SW480 (cell line): ENCODE measurements at places on chromosomes 3 and 15.

DNA sequence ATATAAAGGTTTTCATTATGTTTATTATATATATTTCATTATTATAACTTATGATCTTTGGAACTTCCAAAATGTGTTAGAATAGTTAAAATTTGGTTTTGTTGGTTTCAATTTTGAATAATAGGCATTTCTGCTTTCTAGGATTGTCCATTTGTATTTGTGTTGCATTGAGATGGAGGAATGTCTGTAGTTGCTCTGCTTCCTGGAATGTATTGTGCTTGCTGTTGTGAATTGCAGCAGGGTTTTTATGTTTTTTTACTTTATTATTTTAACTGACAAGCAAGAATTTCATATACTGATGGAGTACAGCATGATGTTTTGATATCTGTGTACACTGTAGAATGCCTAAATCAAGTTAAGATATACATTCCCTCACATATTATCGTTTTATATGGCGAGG is 247.4 kb downstream of the XXYLT1 start:
- DNase-seq: no peak

DNA sequence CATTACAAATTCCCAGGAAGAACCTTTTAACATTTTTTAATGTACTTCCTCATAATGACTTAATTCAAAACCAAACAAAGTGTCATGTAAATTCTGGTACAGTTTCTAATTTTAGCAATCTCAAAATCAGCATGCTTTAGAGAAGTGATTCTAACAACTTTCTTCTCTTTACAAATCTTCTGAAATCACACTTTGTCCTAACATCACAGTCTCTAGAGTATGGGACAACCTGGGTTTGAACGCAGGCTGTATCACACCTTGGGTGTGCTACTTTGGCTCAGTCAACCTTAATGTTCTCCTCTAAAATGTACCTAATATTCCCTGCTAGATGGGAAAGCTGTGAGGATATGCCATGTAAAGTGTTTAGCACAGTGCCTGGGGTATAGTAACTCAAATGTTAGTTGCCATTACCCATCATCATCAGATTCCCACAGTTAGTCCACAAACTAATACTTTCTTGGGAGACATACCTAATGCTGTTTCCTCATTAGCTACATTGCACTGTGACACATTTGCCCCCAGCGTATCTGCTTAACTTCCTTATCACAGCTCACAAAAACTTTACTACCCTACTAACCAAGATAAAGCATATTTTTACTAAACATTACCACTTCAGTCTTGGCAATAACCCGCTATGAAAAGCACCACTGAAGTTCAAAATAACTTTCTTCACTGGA is 3.1 kb downstream of the TSPAN3 start:
- DNase-seq: no peak

DNA sequence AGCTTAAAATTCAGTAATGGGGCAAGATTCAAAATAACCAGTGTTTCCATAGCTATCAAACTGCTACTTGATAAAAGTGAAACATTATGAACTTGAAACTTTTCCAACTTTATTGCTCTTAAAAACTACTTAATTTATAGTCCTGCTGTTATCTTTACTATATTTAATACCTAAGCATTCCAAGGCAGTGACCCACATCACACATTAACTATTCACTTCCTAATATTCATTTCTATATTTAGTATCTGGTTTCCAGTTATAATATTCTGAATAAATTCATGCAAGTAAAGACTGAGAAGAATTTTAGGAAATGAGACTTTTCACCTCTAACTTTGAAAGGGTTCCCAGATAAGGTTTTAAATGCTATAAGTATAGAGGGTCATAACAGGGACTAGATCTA is 64.9 kb downstream of the UACA start:
- no peak for DNase-seq

DNA sequence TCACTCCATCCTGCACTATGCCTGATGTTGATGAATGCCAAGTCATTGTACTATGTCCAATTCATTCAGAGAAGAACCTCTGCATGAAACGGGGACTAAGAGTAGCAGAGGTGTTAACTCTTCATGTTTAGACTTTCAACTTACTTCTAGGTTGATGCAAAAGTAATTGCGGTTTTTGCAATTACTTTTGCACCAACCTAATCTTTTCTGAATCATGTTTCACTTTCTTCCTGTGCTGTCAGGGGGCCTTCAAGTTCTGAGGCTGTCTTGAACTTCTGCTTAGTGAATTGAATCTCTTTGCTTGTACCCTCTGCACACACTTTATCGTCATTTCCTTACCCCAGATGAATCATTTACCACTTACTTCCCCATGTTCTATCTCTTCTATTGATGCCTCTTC is 636.2 kb downstream of the NAALADL2 start:
- DNase-seq: no peak

DNA sequence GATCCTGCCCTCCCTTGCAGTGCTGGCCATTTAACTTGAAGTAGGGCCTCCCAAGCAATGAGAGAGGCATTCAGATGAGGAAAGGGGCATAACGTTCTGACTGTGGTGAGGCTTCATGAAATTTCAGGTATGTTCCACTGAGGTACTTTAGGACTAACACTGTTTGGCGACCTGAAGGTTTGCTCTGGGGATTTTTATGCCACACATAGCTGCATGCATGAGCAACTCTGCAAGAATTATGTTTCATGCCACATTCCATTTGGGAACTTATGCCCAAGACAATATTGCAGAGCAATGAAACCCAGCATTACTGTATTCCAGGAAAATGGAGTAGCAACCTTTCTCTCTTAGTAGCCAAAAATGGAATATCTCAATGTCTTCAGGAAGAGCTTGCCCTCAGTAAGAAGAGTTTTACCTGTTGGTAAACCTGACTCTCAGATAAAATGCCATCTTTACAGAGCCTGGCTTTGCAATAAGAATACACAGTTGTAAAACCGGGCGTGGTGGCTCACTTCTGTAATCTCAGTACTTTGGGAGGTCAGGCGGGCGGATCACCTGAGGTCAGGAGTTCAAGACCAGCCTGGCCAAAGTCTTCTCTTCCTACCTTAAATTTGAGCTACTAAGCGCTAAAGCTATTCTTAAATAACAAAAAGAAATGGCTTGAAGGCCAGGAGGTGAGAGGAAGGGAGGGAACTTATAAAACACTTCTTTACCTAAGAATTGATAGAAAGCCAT is 16.7 kb upstream of the TBL1XR1 start:
- DNase-seq: no peak

DNA sequence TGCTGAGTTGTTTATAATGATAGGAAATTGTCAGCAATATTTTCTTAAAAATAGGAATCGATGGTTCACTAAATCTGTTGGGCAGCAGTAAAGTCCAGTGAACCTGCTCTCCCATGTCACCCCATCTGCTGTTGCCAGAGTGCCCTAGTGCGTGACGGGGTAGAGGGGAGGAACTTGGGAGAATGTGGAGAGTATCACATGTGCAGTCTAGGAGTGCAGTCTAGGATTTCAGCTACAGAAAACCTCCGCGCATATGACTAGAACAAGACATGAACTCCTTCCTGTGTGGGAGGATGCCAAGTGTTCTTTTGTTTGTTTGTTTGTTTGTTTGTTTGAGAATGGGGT is 74.6 kb upstream of the ACAD9 start:
- no peak for DNase-seq

DNA sequence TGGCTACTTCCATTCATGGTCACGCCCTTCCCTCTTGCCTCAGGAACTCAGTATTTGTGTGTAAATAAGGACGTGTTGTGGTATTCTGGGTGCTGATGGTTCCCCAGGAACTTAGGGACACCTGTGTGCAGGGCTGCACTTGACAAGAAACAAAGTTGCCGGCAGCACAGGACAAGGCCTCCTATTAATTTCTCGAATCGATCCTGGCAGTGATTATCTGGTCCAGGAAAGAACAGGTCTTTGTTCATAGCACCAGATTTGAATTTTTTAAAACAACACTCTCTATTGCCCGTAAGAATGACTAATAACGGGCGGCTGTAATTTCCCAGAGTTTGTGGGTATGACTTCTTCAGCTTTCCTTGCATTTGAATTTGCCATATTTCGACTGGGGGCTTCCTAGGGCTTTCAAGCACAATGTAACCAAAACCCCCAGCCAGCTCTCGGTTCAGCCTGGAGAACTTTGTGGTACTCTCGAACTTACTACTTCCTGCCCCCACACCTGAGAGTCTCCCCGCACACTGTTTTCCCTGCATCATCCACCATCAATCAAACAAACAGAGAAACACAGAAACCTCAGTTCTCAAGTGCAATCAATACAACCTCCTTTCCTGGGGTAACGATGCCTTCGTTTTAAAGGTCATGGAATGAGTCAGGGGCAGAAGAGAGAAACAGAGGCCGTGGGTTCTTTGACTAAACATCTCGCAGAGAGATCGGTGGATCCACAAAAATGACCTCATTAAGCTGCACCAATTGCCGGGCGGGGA is 241.7 kb upstream of the ICE2 start:
- DNase-seq: no peak
